ENCODE measurements at places on chromosomes 4 and X.

DNA sequence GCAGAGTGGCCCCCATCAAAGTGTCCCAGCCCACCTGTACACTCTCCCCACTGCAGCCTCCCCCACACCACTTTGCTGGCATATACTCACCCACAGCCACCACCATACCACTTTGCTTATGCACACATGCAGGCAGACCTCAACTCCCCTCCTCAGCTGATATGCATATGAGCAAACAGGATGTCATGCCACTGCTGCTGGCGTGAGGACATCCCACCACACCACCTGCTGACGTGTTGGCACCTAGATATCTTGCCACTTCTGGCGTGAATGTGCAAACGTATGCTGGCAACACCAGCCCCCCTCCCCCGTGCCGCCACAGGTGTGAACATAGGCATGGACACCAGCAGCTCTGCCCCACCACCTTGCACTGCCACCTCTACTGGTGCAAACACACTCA is 22.4 kb upstream of the MAGEA8 start:
- DNase-seq = no peak

GRCh38 chr4:55458164-55458563 is 62.4 kb downstream of the TMEM165 start:
- no peak for DNase-seq

- DNase-seq = no peak
These were observed 7.6 kb upstream of the CXCL5 start for GRCh38 chr4:74006009-74006476.

GRCh38 chr4:139972305-139972704 is 181.7 kb downstream of the MAML3 start:
- no peak for DNase-seq

DNA sequence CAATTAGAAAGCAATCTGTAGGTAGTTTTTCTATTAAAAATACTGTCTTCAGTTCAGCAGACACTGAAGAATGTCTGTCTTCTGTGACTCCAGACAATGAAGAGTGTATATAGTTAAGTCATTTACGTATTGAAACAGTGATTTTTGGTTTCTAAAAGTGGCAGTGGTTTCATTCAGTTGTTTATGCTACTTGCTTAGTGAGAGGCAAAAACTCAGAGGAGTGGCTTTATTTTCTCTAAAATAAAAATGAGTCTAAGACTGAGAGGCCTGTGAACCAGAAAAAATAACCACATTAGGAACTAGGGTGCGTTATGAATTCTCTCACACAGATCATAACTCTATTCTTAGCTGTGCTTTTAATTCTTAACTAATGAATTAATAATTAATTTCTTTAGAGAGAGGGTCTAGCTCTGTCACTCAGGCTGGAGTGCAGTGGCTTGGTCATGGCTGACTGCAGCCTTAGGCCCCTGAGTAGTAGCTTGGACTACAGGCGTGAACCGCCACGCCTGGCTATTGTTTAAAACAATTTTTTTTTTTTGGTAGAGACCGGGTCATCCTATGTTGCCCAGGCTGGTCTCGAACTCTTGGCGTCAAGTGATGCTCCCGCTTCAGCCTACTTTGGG is 31.4 kb downstream of the FREM3 start:
- DNase-seq = no peak

GRCh38 chr4:118265312-118266144 is 87.3 kb downstream of the PRSS12 start:
- DNase-seq = no peak

DNA sequence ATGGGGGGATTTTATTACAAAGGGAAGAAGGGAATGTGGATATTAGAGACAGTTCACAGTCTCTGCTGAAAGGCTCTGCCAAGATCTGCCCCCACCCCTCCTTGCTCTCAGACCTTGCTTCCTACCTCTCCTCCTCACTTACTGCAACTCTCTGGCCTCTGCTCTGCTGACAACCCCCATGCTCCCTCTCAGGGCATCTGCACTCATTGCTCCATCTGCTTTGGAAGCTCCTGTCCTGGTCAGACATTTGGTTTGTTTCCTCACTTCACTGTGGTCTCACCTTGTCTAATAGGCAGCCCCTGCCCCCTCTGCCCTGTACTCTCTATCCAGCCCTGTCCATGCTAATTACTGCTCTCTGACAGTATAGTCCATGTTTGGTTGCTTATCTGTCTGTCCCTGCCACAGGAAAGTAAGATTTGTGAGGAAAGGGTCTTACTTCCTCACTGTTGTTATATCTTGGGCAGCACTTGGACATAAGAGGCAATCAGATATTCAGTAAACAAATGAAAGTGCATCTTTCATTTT is 189.3 kb downstream of the PTTG2 start:
- DNase-seq = no peak

DNA sequence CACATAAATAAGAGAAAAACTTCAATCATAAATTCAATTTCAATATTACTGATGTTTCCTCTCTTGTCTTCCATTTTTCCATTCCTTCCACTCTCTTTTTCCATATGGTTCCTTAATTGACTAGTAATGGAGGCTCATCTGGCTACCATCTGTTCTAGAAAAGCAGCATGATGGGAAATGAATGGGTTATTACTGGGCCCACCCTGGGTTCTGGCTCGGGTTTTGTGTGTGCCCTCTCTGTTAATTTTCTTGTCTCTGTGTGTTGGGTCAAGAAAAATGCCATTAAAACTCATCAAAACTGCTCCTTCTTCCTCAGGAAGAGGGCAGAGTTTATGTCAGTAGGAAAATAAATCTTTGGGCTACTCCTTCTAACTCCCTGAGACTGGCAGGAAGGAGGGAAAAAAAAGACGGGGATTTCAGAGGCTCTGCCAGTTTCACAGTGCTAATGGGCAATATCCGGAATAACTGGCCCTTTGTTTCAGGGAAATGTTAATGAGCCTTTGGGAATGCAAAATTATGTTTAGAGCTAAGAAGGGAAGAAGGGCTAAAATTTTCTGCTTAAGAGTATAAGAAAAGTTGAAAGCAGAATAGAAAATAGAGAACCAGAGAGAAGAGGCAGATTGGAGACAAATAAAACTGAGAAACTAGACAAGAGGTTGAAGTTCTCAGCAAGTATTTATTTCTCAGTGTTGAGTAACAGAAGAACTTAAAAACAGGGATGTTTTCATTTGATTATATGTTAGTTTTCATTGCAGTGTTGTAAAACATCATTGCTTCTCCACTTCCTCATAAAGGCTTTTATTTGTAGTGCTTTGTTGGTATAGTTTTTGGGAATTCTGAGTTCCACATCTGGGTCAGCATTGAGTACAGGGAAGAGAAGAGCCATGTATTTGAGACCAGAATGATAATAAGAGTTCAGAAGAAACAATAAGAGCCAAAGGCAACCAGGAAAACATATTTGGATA is 19.7 kb downstream of the GABRB1 start:
- DNase-seq = no peak

GRCh38 chrX:95953564-95953963 is 731.1 kb upstream of the DIAPH2 start:
- DNase-seq = no peak

DNA sequence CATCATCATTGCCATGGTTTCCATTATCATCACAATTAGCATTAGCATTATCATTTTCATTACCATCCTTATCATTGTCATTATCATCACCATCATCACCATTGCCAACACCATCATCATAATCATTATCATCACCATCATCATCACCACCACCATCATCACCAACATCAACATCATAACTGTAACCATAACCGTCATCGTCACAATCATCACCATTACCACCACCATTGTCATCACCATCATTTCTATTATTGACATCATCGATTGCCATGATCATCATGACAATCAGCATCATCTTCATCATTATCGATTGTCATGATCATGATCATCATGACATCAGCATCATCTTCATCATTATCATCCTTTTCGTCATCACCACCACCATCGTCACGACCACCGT is 88.9 kb upstream of the MSX1 start:
- no peak for DNase-seq

DNA sequence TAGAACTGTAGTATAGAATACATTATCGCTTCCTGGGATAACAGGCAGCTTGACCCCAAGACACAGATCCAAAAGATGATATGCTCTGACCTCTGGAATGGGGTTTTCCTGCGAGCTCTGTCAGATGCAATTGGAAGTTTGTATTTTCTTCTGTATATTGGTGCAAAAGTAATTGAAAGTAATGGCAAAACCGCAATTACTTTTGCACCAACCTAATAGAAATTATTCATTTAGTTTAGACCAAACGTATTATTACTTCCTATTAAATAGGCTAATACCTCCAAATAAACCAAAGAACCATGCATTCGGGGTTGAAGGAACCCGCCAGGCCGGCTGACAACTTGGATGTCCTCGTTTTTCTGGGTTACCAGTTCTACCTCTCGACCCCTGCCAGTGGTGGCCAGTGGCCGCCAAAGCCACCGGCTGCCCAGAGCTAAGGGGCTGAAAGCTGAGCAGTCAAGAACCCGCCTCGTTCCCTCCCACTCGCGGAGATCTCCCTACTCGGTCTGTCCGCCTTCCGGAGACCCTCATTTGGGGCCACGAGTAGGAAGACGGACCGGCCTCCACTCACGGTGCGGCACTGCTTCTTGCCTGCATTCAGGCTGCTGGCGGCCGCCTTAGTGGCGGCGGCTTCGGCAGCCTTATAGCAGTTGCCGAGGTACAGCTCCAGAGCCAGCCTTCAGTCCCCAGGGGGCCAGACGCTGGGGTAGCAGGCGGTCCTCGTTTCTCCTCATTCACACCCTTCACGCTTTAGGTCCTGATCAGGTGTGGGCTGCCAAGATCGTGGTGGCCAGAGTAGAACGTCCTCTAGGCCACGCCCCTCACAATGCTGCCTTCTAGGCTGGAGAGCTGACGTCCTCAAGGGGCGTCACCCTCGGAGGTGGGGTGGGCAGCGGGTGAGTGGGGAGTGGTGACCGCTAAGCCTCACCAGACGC is 121.9 kb downstream of the RBMX2 start:
- DNase-seq = peak; percentile 4

DNA sequence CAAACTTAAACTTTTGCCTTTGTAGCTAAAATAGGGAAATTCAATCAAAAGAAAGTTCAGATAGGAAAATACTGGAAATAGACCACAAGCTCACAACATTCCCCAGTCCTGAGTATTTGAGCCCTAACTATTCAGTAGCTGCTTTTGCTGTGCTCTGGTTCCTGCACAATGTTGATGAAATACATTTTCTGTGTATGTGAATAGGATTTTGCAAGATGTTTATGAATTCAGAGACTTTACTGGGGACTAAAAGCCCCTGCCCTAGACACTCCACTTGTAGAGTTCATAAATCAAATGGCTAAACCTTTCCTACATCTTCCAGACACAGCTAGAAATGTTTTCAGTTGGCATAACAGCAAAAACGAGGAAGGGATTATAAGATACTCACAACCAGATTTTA is 105.9 kb downstream of the FBXO8 start:
- no peak for DNase-seq

GRCh38 chrX:2521927-2522386 is 21.2 kb upstream of the DHRSX start:
- peak; percentile 24 for DNase-seq

DNA sequence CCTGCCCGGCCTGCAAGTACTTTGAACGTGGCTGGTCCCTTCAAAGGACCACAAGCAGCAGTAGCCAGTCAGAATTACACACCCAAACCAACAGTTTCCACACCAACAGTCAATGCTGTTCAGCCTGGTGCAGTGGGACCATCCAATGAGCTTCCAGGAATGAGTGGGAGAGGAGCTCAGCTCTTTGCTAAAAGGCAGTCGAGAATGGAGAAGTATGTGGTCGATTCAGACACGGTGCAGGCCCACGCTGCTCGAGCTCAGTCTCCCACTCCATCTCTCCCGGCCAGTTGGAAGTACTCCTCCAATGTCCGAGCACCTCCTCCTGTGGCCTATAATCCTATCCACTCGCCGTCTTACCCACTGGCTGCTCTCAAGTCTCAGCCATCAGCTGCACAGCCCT is 104.4 kb upstream of the MYOZ2 start:
- no peak for DNase-seq

- peak; percentile 2 for DNase-seq
These were observed 8.3 kb upstream of the FGFBP2 start for GRCh38 chr4:15971068-15971801.

DNA sequence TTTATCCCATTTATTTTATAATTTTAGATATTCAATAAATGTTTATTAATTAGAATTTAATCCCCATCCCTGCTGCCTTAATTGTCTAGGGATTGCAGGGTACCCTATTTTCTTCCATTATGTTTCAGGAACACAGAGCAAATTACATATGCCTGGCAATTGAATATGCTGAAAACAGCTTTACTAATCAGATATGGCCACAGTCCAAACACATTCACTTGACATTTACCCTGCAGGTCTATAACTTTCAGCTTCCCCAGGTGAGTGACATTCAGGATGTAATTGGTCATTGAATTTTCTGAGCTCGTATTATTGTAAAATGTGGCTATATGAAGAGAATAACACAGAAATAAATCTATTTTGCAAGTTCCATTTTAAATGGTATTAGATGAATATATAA is 218.7 kb upstream of the NDST4 start:
- no peak for DNase-seq

DNA sequence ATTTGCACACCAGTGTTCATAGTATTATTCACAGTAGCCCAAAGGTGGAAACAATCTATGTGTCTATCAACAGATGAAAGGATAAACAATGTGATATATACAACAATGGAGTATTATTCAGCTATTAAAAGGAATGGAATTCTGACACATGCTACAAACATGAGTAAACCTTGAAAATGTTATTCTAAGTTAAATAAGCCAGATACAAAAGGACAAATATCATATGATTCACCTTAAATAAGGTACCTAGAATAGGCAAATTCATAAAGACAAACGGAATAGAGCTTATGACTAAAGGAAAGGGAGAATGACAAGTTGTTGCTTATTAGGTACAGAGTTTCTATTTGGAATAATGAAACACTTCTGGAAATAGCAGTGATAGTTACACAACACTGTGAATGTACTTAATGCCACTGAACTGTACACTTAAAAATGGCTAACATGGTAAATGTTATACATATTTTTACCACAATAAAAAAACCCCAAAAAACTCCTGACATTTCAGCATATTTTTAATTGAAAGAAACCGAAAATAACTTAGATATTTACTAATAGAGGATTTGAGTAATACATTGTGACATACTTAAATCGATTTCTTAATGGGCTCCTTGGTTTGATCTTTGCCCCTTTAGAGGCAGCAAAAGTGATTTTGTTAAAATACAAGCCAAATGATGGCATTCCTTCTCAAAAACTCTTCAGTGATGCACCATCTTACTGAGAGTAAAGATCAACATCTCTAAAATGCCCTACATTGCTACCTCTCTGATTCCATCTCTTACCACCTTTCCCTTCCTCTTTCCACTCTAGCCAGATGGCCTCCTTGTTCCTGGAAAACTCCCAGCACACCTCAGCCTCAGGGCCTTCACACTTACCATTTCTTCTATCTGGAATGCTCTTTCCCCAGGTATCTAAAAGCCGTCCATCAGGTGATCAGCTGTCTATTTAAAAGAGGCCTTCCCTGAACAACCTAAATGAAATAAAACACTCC is 8.6 kb upstream of the CYP2U1 start:
- no peak for DNase-seq

- no peak for DNase-seq
These were observed 20.6 kb downstream of the SORCS2 start for GRCh38 chr4:7212921-7213320.

DNA sequence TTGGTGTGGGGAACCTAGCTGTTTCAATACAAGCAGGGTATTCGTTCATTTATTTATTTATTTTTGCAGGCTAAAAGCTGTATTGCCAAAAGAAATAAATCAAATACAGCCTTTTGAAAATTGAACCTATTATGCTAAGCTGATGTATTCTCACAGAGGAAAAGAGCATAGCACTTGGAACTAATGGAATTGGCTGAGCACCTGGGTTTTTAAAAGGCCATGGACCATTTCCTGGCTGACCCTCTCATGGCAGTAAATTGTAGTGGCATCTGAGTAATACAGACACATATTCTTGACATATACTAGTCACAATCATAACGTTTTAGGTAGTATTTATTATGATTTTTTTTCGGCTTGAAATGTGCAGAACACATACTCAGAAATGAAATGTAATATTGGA is 71.8 kb upstream of the ALG13 start:
- DNase-seq = no peak
